Occipital lobe (tissue), 3 donors: ENCODE measurements at places on chromosomes 1 and 21. TPM values are rescaled to one million over a fixed set of nuclear protein-coding genes. Genes with fewer than 3 reads are reported as not detected.
A peak's percentile ranks its signal among the peaks of the same experiment; 100 is the strongest.

GRCh38 chr1:81374481-81374880 is 426.3 kb upstream of the ADGRL2 start:
- no peak for DNase-seq

- no peak for DNase-seq
Measured at GRCh38 chr1:76130992-76131391, 56.4 kb downstream of the ST6GALNAC3 start.

DNA sequence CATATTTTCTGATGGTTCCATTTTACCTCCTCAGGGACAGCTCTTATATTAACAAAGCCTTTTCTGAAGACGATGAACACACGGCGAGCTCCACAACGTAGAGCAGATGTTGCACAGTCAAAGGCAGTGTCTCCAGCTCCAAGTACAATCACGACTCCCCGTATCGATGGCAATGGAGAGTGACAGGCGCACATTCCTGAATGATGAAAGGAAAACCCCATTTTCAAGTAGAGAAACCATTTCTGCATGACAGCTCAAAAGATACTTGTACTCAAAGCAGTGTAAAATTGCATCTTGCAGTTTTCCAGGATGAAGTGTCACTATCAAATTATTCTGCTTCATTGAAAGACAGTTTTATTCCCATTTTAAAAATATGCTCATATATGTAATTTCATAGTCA is 327.6 kb downstream of the DPYD start:
- DNase-seq, result no peak

DNA sequence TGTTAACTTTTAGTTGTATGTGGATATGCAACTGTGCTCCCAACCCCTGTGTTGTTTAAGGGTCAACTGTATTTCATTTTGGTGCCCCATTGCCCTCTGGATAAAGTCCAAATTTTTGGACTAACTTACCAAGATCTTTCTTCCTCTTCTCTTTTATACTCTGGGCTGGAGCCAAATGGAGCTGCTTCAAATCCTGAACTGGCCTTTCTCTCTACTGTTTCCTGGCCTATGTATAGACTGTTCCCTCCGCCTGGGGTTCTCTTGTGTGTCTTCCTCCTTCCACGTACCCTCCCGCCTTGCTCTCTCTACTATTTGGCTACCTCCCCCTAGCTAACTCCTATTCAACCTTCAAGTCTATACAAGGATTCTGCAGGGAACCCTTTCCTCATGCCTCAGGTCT is 8.4 kb upstream of the CDC14A start:
- no peak for DNase-seq

Gene TP53BP2
- 36.3 TPM for total RNA-seq

GRCh38 chr1:34019741-34020552 is 145.1 kb downstream of the CSMD2 start:
- no peak for DNase-seq

Gene PYGO2
- 11.2 TPM for total RNA-seq

Gene SLAMF9
- not detected for total RNA-seq

- no peak for DNase-seq
Measured at GRCh38 chr1:62327360-62328055, 8.3 kb upstream of the KANK4 start.

Gene SETD4
- 31.8 TPM for total RNA-seq

Gene NMNAT2
- total RNA-seq, result 41.5 TPM

Gene OR2L5
- 0.62 TPM for total RNA-seq

GRCh38 chr1:204154568-204155255 is 2.9 kb upstream of the ETNK2 start:
- DNase-seq, result no peak

DNA sequence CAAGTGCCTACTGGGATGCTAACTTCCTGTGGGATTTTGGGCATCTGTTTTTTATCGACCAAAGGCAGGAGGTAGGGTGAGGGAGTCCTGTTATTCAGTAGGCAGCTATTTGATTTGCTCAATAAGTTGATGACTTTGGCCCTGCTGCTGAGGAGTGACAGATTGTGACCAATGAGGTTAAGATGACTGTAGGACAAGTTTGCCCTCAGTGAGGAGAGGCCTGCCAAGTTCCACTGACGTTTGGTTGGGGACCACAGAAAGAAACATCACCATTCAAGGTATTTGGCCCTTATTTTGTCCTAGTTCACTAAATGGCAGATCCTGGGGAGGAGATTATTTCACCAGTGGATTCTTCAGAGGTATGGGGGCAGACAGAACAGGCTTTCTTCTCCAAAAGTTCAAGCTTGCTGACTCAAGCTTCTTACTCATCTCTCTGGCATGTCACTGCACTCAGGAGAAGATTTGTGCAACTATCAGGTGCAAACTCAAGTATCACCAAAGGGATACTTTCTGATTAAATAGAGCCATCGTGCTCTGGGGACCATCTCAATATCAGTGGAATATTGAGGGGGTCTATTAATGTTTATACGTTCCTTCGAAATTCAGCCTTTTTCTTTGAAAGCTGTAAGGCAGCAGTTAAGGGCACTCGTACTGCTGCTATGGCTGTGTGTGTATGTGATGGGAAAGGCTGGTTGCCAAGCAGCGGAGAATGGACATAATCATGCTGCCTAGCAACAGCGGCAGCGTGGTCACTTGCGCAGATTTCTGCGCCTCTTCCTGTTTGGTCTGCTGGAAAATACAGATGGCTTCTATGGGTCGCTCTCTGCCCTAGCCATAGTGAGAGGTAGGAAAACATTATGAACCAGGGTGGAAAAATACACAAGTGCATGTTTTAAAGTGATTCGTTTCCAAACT is 78.7 kb downstream of the PBX1 start:
- DNase-seq, result no peak

GRCh38 chr21:46555678-46556077 is 49.2 kb downstream of the S100B start:
- DNase-seq, result no peak

- no peak for DNase-seq
Measured at GRCh38 chr21:43899307-43900077, 34.5 kb downstream of the AGPAT3 start.

- DNase-seq, result no peak
Measured at GRCh38 chr1:145997016-145997717, 788 bp upstream of the TXNIP start.

DNA sequence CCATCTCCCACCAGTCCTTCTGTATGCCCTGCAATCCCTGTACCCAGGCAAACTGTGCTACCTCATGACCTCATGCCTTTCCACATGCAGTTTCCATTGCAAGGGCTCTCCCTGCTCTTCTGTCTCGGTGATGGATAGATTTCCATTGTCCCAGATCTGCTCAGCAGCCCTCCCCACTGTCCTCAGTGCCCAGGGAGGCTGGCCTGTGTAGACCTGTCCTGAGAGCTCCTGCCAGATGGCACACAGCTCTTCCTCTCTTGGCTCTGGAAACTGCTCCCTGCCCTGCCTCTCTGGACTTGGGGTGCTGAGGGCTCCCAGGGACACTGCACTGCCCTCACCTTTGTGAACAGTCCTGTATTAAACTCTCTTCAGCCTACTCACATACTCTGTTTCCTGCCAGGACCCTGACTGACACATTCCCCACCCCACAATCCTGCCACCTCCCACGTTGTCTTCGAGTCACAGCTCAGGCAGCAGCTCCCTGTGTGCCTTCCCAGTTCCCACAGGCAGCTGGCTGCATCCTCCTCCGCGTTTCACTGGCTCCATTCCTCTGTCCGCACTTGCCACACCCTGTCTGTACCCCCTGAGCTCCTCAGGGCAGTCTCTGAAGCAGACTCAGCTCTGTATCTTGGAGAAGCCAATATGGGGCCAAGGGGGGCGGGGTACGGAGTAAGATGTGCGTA is 57.0 kb downstream of the SPATA46 start:
- peak; percentile 59 for DNase-seq

DNA sequence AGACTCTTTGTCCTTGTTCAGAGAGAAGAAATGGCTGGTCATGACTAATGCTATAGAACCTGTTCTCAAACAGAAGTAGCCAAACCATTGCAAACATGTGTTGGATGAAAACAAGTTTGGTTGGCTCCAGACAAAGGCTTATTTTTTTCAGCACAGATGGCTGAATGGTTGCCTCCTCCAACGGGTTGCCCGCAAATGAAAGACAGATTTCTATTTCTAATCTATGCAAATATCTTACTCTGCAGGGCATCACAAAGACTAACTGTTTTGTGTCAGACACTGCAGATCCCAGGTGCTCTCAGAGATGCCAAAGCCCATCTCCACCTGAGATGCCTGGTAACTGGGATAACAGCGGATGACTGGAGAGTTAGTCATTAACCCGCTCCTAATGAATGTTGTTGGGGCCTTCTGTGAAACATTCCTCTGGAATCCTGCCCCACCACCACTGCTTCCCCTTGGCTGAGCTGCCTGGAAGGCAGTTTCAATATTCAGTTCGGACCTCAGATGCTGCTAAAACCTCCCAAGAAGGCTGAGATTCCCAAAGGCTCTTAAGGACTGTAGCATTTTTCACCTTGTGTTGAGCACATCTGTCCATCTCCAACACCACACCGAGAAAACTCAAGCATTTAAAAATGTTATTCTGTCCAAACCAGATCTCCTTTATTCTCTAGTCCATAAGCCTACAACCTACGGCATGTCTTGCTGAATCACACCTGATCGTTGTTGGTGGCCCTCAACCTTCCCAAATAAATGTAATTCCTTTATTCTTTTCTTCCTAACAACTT is 104.4 kb downstream of the PTPN14 start:
- DNase-seq, result peak; percentile 38

DNA sequence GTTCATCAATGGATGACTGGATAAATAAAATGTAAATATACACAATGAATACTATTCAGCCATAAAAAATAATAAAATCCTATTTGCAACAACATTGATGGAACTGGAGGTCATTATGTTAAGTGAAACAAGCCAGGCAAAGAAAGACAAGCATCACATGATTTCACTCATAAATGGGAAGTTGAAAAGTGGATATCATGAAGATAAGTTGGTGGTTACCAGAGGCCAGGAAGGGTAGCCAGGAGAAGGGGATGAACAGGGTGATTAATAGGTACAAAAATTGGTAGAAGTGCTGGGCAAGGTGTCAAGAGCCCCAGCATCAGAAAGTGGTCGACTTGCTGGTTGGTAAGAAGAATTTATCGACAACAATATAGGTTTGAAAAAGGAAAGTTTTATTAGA is 1.3 kb upstream of the PARK7 start:
- no peak for DNase-seq

Gene OR6P1
- total RNA-seq, result not detected

DNA sequence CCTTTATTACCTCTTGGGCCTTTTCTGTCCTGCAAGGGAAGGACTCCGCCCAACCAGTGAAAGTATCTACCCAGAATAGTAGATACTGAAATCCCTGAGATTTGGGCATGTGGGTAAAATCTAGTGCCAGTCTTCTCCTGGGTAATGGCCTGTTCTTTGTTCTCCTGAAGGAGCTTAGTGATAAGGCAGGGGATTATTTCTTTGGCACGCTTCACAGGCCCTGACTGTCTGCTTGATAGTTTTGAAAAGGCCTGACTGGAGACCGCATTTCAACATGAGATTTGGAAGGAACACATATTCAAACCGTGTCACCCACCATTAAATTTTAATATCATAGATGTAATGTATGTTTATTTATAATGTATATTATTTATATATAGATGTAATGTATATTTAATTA is 48.9 kb downstream of the RASAL2 start:
- DNase-seq, result no peak

GRCh38 chr1:8384088-8384487 is 66.2 kb downstream of the SLC45A1 start:
- DNase-seq, result no peak

DNA sequence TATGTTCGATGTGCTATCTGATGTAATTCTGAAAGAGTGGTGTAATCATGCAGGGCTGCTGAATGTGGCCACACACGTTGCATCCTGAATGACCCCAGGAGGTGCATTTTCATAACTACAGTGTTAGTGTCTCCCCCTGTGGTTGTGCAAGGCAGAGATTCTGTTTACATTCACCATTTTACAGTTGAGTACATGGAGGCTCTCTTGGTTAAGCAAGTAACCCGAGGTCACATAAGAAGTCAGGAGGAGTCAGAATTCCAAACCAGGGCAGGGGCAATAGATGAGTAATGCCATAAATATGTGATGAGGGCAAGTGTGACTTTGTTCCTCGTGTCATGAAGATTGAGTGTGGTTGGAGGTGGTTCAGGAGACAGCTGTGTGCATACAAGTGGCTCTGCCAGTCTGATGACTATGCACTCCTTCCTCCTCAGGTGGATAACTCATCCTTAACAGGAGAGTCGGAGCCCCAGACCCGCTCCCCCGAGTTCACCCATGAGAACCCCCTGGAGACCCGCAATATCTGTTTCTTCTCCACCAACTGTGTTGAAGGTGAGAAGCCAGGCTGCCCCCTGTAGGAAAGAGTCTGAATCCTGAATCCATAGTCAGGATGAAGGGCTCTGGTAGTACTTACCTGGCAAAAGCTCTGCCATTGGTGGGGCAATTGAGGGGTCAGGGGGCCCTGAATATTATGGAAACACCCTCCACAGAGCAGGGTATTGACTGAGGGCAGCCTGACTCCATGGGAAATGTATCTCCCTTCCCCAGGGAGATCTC is 9.3 kb downstream of the ATP1A2 start:
- no peak for DNase-seq

GRCh38 chr1:111506561-111506960 is 3.1 kb upstream of the ADORA3 start:
- no peak for DNase-seq

DNA sequence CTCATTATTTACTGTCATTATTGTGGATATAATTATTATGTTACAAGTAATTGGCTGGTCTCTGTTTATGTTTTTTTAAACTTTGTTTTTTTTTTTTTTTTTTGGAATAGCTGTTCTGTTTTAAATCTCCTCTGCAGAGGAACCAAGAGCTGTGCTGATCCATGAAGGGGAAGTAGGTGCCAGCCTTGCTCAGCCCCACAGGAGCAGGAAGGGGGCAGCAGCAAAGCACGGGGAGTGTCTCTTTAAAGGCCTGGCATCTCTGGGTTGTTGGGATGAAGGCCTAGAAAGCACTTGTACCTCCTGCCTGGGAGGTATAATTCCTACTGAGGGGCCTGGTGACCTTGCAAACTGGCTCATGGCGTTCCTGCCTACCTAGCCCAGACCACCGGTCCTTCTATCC is 2.5 kb upstream of the GRHL3 start:
- no peak for DNase-seq

GRCh38 chr1:225950905-225951497 is 10.0 kb upstream of the LEFTY2 start:
- DNase-seq, result no peak

DNA sequence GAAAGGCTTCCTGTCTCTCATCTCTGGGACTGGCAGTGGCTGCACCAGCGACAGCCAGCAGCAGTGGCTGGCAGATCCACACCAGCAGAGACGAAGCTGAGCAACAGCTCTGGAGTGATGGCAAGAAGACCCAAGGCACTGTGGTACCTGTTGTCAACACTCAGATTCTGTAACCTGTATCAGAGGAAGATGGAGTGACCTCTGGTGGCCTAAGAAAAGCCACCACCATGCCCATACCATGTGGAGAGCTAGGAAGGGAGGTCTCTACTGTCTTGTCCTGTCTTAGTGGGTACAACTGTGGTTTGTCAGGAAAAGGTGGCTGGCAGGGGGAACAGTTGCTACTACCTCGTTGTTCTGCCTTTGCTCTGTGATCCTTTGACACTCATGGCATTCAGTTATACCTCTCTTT is 22.5 kb upstream of the RHBDL2 start:
- DNase-seq, result no peak

- no peak for DNase-seq
Measured at GRCh38 chr1:59670662-59671061, 144.1 kb upstream of the HOOK1 start.
